Lung microvascular endothelial cell (primary cell): ENCODE measurements at places on chromosomes 7 and 10.

DNA sequence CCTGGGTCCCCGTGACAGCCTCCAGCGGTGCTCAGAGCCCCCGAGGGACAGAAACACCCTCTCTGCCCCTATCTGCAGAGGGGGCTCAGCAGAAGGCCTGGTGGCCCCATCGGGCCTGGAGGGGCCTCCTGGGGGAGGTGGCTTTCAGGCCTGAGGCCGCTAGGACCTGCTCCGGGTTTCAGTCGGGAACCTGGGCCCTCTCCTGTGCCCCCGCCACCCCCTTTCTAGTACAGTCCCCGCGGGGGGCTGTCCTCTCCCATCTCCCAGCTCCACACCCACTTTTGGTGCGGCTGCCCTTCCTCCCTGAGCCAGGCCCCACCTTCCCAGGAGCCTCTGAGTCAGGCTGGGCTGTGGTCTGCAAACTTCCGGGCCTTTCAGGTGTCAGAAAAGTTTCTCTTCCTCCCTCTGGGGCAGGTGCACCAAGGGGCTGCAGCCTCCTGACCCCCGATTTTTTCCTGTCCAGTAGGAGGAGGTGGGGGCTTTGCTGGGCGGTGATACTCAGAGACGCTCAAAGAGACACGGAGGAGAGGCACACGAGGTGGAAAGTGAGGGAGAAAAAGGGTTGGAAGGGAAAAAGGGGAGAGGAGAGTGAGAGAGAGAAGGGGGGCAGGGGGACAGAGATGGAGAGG lies 692 bp downstream of the CARD11 start:
- no peak for DNase-seq

DNA sequence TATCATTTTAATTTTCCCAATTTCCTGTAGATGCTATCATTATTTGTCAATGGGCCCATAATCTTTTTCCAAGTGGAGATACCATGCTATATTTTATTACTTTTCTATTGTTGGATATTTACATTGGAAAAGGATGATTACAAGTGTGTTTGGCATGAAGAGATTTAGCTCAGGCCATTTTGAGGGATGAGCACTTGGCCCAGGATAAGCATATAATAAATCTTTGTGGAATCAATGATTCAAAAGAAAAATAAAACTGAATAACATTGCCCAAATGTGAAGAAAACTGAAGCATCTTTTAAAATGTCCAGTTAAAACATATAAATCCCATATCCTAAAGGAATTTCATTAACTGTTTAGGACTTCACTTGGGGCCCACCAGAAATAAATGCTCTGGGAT lies 260.9 kb upstream of the BMPER start:
- DNase-seq = no peak

DNA sequence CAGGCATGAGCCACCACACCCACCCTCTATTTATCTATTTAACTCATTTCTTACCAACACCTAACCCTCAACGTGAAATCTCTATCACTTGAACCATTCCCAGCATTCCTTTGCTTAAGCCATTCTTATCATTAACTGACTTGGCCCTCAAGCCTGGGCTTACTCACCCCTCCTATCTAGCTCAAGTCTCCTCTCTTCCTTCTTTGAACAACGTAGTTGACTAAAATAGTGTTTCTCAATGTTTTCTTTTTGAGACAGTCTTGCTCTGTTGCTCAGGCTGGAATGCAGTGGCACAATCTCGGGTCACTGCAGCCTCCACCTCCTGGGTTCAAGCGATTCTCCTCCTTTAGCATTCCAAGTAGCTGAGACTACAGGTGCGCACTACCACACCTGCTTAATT lies 7.0 kb downstream of the ANXA7 start:
- DNase-seq = no peak

GRCh38 chr10:102616066-102616770 lies 28.1 kb upstream of the TRIM8 start:
- DNase-seq = no peak

GRCh38 chr7:30249316-30249715 lies 35.1 kb upstream of the ZNRF2 start:
- no peak for DNase-seq

GRCh38 chr7:41117431-41117830 lies 585.5 kb downstream of the INHBA start:
- DNase-seq = no peak

- no peak for DNase-seq
These were observed 167.2 kb downstream of the AKR1D1 start for GRCh38 chr7:138243430-138243829.

- DNase-seq = peak; percentile 42
These were observed 68.4 kb downstream of the SLIT1 start for GRCh38 chr10:97117372-97117771.

DNA sequence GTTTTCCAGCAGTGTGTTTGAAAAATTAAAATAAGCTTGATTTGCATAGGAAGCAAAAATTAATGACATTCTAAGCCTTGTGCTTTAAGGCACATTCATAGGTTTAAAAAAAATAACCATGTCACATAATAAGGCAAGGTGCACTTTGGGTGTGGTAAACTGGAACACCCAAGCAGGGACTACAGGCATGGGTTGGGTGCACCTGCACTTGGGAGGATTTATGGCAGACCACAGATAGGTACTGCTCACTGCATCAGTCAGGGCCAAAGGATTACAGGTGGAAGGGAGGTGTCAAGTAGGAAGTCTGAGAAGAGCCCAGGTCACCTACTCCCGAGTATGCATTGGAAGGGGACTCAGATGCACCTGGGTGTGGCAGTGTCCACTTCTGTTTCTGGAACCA lies 753.7 kb downstream of the SUGCT start:
- no peak for DNase-seq

DNA sequence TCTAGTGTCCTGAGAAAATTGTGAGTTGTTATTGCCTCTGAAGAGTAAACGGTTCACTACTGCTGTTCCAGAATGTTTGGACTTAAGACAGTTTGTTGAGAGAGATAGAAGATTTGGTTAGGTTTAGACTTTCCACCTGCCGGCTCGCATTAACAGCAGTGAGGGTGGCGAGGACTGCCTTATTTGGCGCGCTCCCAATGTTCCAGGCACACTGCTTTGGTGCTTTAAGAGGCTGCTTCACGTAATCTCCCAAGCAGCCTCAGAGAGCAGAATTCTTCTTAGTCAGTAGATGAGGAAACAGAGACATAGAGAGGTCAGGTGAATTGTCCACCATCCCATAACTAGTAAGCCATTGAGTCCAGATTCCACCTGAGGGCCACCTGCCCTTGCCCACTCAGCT lies 41.1 kb downstream of the GLRX3 start:
- DNase-seq = no peak

DNA sequence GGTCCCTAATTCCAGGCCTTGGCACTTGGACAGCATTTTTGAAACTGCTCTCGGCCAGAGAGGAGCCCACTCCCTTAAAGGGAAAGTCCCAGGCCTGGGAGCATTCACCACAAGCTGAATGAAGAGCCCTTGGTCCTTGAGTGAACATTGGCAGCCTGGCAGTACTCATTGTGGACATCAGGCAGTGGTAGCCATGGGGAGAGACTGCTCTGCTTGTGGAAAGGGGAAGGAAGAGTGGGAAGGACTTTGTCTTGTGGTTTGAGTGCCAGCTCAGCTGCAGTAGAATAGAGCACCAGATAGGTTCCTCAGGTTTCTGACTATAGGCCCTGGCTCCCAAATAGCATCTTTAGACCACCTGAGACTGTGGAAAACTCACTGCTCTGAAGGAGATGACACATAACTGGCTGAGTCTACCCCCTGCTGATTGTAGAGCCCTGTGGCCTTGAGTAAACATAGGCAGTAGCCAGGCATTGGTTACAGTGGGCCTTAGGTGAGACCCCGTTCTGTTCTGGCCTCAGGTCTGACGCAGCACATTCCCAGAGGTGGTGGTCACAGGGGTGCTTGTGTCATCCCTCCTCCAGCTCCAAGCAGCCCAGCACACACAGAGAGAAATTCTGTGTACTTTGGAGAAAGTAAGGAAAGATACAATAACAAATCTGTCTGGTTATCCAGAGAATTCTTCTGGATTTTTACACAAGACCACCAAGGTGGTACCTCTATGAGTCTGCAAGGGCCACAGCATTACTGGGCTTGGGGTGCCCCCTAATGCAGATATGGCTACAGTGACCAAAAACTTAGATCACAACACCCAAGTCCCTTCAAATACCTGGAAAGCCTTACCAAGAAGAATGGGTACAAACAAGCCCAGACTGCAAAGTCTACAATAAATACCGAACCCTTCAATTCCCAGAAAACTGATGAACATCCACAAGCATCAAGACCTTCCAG lies 153.8 kb downstream of the GNAI1 start:
- DNase-seq = peak; percentile 11

DNA sequence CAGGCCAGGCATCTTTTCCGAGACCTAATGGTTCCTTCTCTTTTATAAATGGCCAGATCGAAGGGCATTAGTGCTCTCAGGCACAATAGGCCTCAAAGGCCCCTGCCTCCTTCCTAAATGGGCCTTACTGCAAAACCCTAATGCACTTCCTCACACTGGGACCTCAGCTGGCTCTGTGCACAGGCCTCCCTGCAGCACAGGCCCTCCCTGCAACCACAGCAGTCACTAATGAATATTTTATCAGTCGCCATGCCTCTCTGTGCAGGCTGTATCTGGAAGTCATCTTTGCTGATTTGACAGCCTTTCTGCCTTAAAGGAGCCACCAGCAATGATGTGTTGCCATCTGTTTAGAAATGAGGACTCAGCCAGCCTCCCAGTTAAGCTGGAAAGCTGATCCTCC lies 54.9 kb upstream of the SDK1 start:
- no peak for DNase-seq

DNA sequence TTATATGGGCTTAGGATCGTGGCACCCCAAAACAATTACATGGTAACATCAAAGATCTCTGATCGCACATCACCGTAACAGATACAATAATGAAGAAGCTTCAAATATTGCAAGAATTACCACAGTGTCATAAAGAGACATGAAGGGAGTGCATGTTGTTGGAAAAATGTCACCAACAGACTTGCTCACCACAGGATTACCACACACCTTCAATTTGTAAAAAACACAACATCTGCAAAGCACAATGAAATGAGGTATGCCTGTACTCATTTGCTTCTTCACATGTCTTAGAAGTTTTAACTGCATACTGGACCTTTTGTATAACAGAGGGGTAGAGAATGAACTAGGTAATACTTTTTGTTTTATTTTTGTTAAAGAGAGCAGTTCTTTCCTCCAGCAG lies 96.6 kb downstream of the TPST1 start:
- DNase-seq = no peak

- peak; percentile 42 for DNase-seq
These were observed 23.9 kb downstream of the ITGA8 start for GRCh38 chr10:15695852-15696251.

GRCh38 chr10:92970301-92971070 lies 90.1 kb upstream of the CYP26C1 start:
- no peak for DNase-seq

DNA sequence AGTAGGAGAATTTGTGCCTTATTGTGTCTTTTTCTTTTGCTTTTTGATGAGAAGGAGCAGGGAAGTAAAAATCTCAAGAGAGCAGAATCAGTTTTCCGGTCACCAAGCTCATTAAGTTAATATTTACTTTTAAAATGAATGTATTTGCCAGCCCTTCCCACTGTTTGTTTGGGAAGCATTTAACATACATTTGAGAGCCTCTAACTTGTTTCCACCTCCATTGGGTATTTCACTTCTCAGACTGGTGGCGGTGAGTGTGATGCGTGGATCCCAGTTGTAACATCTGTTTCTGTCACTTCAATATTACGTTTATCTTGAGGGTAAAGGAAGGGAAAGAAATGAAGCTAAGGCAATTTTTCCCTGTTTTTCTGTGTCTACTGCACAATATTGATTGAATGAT lies 22.8 kb downstream of the CDK14 start:
- no peak for DNase-seq

DNA sequence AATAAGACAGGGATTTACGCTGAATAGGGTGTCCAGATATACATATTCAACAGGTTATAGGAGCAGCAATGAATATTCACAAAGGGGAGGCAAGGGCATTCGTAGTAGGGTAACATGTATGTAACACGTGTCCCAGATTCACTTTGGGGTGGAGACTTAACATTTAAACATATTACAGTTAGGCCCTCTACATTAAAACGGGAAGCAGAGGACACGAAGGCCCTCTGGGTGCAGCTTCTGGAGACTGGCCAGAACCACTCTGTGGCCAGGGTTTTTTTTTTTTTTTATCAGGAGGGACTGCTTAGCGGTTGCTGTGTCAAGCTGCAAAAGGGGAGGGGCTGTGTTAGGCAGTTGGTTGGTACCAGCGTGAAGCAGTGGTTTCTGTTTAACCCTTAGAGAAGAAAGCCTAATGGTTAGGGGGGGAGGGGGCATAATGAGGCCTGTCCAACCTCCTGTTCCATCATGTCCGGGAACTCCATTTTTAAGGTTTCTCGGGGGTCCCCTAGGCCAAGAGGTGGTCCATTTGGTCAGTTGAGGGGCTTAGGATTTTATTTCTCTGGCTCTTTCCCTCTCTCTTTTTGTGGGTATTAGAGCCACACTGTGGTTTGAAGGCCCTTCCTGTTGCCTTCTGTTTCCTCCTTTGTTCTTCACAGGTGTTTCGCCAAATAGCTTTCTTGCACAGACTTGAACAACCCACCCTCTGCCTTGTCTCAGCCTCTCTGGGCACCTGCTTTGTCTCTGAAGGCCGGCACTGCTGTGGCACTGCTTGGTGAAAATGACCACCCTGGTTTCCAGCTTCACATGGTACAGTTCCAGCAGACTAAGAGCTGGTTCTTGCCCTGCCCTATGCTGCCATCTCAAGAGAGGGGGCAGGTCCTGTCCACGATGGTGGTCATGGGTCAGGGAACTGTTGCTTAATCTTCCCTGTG lies 26.4 kb downstream of the PRF1 start:
- DNase-seq = no peak

- peak; percentile 56 for DNase-seq
These were observed 9.2 kb downstream of the BNIP3 start for GRCh38 chr10:131972474-131973071.
